Ovary (tissue), 10 donors: ENCODE measurements at places on chromosomes 4 and X. TPM values are rescaled to one million over a fixed set of nuclear protein-coding genes. Genes with fewer than 3 reads are reported as not detected.

The CENPI gene
- polyA plus RNA-seq = 0.92 TPM

The NAP1L2 gene
- 8.2 TPM for polyA plus RNA-seq

The ADGRL3 gene
- 8.6 TPM for polyA plus RNA-seq

The CXCL11 gene
- 1.1 TPM for polyA plus RNA-seq

The HCFC1 gene
- polyA plus RNA-seq = 19.7 TPM

The TCEAL6 gene
- 6.9 TPM for polyA plus RNA-seq
